ENCODE measurements at places on chromosomes 2 and 18.

DNA sequence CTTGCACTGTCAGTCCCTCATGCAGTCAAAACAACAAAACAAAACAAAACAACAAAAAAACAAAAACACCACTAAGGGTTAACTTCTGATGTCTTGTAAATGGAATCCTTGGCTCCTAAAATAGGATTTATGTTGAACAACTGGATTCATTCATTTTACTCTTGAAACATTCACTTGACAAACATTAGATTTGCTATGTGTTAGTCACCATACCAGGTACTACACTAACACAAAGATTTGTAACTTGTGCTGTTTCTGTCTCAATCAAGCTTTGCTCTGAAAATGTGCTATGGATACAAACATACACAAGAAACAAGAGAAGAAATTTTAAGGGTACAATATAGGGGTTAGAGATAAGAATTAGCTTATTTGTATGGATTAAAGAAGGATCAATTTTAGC, 812.8 kb downstream of the LRP1B start:
- no peak for DNase-seq

DNA sequence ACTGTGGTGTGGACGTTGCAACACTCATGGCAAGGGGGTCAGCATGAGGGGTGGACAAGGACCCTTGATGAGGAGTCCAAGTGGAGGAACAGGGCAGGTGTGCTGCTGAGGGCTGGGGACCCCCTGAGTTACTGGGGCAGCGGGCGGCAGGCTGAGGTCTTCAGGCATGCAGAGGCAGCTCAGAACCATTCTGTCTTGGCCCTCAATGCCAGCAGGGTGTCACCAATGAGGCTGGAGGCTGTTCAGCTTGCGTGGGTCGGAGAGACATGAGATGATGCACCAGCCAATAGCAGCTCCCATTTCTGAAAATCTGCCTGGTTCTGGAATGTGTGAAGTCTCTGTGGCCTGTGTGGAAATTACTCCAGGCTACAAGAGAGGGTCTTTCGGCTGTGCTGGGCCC, 105.4 kb downstream of the INHBB start:
- DNase-seq = no peak

- DNase-seq = no peak
Measured at GRCh38 chr2:76281156-76281841, 570.6 kb upstream of the GCFC2 start.

- DNase-seq = no peak
Measured at GRCh38 chr18:76432274-76432755, 62.7 kb downstream of the ZNF516 start.

DNA sequence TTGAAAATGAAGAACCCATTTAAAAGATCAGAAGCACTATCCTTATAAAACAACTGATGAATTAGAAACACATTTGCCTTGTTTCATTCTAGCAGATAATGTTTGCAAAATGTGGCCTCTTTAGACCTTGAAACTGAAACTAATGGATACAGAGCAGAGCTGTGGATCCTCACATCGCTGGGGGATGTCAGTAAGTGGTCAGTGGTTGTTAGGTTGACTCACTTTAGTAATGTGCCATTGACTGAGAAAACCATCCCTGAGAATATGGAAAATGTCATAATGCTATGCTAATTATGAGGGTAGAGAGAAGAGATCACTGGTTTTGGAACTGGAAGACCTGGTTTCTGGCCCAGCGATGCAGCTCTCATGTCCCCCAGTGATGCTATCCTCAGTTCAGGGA, 176.7 kb downstream of the MYO1B start:
- no peak for DNase-seq

GRCh38 chr2:240589375-240589774, 2.8 kb downstream of the CAPN10 start:
- DNase-seq = no peak

- DNase-seq = no peak
Measured at GRCh38 chr18:46260879-46261143, 156.6 kb downstream of the HAUS1 start.

- DNase-seq = no peak
Measured at GRCh38 chr2:168180914-168181313, 66.5 kb downstream of the STK39 start.

DNA sequence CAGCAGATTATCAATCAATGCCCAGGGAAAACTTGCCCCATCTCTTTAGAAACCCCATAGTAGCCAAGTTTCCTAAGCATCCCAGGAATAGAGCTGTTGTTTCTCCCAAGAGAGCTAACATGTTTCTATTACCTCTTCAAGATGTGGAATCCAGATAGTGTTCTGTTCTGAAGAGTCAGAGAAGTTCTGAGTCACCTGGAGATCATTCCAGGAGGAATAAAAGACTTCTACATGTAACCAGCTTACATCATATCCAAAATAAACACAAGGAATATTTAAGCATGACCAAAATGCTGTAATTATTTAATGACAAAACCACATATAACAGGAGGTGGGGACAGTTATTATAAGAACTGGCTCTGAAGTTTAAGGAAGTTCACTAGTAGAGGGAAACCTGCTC, 51.0 kb upstream of the GORASP2 start:
- no peak for DNase-seq

DNA sequence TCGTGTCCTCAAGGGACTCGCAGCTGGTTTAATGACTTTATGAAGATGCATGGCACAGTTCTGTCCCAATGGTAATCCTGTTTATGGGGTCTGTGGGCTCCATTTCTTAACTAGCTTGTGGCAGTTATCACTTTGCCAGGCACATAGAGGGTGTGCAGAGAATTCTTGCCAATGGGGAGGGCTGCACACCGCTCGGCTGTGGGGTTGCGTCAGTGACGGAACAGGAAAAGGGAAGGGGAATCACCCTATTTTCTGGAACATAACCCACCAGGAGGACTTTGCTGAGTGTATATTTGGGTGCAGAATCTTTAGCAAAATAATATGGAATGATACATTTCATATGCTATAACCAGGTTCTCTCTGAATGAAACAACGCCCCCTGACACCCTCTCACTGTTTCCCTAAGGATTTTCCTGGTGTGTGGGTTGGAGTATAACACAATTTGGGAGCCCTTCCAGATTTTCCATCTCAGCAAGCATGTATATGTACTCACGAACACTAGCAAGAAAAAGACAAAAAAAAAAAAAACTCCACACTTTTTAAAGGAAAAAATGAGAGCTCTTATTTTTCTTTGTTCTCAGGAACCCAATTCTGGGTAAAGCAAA, 43.9 kb upstream of the TRIB2 start:
- DNase-seq = no peak

- DNase-seq = no peak
Measured at GRCh38 chr2:10862330-10862729, 49.4 kb upstream of the KCNF1 start.

DNA sequence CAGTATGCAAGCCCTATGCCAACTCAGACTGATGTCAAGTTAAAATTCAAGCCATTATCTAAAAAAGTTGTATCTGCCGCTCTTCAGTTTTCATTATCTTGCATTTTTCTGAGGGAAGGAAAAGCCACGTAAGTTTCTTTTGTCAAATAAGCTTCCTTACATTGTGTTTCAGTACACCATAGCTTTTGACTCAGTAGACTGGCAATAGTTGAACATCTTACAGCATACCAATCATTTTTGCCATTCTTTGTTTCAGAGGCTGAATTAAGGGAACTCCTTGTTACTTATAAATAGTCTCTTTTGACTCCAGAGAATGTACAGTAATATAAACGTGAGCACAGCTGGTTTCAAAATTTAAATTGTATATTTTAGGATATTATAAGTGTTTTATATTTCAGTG, 120.6 kb downstream of the EHBP1 start:
- no peak for DNase-seq

DNA sequence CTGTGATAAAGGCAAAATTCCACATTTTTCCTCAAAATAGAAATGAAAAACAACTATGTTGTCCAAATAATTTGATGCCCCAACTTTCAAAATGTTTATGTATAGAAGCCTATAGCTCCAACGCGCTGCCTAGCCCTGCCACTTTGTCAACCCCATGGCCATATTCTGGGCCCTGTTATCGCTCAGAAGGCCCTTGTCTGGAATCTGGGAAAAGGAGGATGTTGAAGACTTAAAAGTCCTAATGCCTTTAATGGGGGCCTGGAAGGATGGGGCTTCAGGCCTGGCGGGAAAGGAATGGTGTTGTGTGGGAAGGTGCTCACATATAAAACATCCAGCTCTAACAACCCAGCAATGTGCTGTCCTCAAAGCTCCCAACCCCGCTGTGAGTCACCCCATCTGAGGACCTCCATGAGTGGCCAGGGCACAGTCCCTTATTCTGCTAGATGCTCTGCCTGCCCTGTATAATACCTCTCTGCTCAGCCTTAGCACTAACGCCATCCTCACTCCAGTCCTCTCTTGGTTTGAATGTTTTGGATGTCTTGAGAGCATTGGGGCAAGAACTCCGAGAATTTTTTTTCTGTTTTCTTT, 86.0 kb downstream of the ACSL3 start:
- DNase-seq = no peak

DNA sequence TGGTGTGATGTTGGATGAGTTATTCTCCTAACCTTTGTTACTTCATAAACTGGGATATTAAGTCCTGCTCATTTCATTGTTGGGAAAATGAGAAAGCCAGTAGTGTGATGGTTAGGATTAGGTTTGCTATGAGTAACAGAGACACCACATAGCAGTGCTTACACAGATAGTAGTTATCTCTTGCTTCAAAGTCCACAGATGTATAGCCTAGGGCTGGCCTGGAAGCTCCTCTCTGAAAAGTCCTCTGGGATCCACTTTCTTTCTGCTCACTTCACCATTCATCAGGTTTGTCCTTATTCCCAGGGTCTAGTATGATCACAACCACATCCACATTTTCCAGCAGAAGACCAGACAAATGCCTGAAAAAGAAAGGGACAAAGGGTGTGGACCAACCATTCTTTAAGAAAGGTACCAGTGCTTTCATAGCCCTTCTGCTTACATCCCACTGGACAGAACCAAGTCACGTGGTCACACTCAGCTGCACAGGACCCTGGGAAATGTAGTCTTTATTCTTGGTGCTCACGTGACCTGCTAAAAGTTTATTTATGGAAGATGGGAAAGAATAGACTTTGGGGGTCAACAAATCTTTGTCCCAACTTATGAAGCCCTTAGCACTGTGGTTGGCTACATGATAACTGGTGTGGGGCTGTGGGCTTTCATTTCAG, 108.9 kb downstream of the INSIG2 start:
- DNase-seq = no peak

- DNase-seq = no peak
Measured at GRCh38 chr2:165248238-165248637, 9.0 kb downstream of the SCN2A start.

DNA sequence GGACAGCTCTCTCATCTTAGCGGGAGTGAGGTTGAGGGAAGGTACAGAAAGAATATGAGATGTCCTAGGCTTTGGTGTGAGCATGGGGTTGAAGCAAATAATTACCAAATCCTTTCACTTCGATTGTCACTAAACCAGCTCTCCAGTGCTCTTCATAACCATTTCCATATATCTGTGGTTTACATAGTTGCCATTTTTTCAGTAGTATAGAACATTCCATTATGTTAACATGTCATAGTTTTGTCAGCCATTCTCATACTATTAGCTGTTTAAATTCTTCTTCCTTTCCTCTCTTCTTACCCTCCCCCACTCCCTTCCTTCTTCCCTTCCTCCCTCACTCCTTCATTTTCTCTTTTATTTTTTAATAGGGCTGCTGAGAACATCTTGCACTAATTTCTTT, 205.9 kb downstream of the BABAM2 start:
- no peak for DNase-seq

Data from NCI-H1092 (cell line).